Ascending aorta (tissue), 2 donors: ENCODE measurements at places on chromosomes 6 and 20. TPM values are rescaled to one million over a fixed set of nuclear protein-coding genes. Genes with fewer than 3 reads are reported as not detected.

- H3K27ac ChIP-seq: no peak overlapping the region
- H3K36me3 ChIP-seq: no peaks in the 10 kb centered on the region
- no peaks in the 10 kb centered on the region for H3K4me1 ChIP-seq
- DNase-seq: no peak
These were observed 7.9 kb downstream of the ZNF334 start for GRCh38 chr20:46505506-46505905.

DNA sequence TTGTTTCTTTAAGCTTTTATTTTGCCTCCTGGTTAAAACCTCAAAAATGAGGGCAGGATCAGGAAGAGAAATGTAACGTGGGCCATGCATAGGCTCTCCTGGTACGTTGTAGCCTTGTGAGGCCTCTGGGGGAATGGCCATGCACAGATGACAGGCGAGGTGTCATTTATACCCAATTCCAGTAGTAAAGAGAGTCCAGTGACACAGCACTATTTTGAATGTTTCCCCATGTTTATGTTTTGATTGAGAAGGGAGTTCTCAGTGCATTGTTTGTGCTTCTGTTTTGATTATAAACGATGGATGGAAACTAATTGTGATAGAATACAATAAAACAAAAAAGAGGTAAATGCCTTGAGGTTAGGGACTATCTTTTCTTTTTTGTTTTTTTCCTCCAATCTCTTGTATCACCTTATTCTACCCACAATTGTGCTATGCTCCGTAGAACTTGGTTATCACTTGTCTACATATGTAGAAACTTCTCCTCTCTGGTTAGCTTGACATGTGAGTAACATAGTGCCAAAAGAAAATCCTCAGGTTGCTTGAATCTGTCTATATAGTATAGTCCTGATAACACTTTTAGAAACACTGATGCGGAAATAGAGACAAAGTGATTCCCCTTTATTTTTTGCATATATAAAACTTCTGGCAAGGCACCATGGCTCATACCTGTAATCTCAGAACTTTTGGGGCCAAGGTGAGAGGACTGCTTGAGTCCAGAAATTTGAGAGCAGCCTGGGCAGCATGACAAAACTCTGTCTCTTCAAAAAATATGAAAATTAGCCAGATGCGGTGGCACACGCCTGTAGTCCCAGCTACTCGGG is 6.9 kb upstream of the SMIM28 start:
- no peak overlapping the region for H3K4me3 ChIP-seq
- H3K27me3 ChIP-seq: no peaks in the 10 kb centered on the region
- DNase-seq: no peak
- H3K36me3 ChIP-seq: no peaks in the 10 kb centered on the region
- no peaks in the 10 kb centered on the region for H3K4me1 ChIP-seq
- H3K27ac ChIP-seq: no peak overlapping the region

DNA sequence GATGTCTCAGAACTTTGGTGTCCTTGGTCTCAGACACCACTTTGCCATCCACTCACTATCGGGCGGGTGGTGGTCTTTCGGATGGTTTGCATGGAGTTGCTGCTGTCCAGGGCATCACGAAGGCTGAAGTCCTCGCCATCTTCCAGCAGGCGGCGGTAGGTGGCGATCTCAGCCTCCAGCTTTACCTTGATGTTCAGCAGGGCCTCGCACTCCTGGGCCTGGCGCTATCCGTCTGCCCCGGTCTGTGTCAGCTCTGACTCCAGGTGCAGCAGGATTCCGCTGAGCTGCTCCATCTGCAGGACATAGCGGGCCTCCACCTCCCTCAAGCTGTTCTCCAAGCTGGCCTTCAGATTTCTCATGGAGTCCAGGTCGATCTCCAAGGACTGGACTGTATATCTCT is 36.0 kb downstream of the ZNF311 start:
- H3K4me3 ChIP-seq: no peak overlapping the region
- no peaks in the 10 kb centered on the region for H3K36me3 ChIP-seq
- DNase-seq: no peak
- H3K4me1 ChIP-seq: no peaks in the 10 kb centered on the region
- H3K27ac ChIP-seq: no peak overlapping the region
- no peaks in the 10 kb centered on the region for H3K27me3 ChIP-seq

CLVS2 gene
- total RNA-seq: not detected

- peak overlapping the region; percentile 78 for H3K27ac ChIP-seq
- no peak for DNase-seq
- H3K4me1 ChIP-seq: peaks cover 4% of the 10 kb centered on the region
- H3K4me3 ChIP-seq: peak overlapping the region; percentile 80
These were observed 11.6 kb upstream of the ELOVL5 start for GRCh38 chr6:53360093-53360912.

DNA sequence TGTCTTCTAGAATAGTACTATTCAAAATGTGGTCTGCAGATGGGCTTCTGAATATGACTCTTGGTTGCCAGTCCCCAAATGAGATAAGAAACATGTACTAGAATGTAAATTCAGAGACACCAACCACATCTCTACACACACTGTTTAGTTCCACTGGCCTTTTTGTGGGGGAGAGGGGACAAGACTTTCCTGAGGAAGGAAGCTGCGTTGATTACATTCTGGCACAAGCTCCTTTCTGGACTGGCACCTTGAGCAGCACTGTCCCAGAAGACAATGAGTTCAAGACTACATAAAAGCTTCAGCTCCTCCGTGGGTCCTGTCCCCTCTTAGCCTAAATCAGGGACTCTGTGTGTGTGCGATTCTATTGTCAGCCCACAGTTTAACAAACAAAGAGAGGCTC is 6.9 kb upstream of the IYD start:
- H3K4me3 ChIP-seq: no peak overlapping the region
- no peaks in the 10 kb centered on the region for H3K4me1 ChIP-seq
- no peaks in the 10 kb centered on the region for H3K36me3 ChIP-seq
- no peak for DNase-seq
- H3K27ac ChIP-seq: no peak overlapping the region

DNA sequence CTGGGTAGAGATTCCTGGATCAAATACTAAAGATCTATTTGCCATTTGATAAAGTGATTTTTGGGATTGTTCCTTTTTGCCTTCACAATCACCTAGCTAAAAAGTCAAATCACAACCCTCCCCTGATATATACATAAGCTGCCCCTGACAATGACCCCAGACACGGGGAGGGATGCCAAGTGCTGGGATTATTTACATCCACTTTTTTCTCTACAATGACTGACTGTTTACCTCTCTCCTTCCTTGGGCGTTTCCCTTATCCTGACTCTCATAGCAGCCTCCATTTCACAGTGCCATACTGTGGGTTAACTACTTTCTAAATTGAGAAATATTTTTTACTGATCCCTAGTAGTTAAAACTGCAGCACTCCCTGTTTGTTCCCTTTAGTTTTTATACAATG is 150.8 kb upstream of the TMEM170B start:
- no peaks in the 10 kb centered on the region for H3K27me3 ChIP-seq

DNA sequence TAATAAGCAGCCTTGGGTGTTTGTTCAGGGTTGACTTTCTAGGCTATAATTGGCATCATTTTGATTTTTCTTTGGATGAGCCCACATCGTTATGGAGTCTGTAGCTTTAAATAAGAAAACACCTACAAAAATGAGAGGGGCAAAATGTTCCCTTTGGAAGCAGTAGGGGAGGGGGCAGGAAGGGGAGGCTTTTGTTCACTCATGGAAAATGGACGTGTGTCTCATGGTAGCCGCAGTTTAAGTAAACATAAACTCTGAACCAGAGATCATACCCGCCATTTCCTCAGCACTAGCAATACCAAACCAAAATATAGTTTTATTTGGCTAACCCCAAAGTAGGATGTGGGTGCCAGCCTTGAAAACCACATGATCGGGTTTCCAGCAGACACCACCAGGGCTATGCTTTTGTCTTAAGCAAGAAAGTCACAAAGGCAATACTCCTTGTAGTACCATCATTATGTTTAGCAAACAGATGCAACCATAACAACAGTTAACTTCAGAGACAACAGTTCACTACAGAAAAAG is 572.5 kb upstream of the JAG1 start:
- DNase-seq: no peak
- H3K4me3 ChIP-seq: no peak overlapping the region
- H3K36me3 ChIP-seq: no peaks in the 10 kb centered on the region

PTCRA gene
- not detected for total RNA-seq

DNA sequence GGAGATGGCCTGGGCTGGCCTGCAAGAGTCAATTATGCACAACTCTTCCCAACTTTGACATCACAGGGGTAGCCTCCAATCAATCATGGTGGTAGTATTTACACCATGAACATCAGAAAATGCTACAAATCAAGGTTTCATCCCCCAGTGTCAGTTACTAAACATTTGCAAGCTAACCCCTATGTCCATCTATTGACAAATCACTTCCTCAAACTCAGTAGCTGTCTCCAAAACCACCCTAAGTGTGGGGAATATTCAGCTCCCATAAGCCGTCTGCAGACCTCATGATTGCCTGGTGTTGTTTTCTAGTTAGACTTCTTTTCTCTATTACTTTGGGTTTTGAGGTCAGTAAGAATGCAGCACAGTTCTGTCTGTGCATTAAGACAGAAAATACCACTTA is 200.8 kb upstream of the RIN2 start:
- H3K36me3 ChIP-seq: no peaks in the 10 kb centered on the region
- no peak for DNase-seq
- no peak overlapping the region for H3K27ac ChIP-seq
- no peak overlapping the region for H3K4me3 ChIP-seq

ROS1 gene
- not detected for total RNA-seq

DNA sequence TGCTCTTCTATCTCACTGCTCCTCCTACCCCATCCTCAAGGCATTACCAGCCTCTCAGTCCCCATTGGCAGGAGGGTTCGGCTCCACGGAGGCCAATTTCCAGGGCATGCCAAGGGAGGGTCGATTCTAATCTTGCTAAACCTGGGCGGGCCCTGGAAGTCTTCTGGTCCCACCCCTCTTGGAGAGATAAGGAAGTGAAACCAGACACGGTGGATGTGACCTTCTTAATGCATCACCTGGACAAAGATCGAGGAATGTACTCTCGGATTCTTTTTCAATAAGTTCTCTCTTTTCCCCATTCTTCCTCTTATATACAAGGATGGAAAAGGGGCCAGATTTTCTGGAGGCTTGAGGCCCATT is 112.2 kb upstream of the ARMC2 start:
- H3K36me3 ChIP-seq: no peaks in the 10 kb centered on the region
- H3K4me1 ChIP-seq: peaks cover 47% of the 10 kb centered on the region
- DNase-seq: no peak
- no peaks in the 10 kb centered on the region for H3K27me3 ChIP-seq
- H3K27ac ChIP-seq: peak overlapping the region; percentile 60

DNA sequence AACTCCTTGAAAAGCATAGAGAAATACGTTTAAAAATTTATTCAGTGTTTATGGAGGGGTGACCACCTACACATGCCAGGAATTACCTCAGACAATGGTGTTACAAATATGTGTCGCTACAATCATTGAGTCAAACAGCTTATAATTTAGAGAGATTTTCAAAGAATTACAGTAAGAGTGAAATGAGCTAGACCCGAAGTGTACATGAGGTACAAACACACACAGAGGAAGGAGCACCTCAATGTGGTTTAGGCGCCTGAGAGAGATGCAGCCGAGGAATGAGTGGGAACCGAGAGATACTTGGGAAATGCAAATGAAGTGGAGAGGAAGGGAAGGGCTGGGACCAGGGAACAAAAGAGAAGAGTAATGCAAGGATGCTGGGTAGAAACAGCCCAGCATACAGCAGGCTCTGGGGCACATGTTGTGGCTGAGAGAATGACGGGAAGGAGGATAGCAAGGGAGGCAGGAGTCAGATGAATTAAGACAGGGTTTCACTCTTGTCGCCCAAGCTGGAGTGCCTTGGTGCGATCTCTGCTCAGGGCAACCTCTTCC is 15.5 kb downstream of the EEF1E1 start:
- peaks cover 22% of the 10 kb centered on the region for H3K36me3 ChIP-seq
- no peak for DNase-seq
- no peak overlapping the region for H3K27ac ChIP-seq
- H3K4me3 ChIP-seq: no peak overlapping the region
- H3K4me1 ChIP-seq: no peaks in the 10 kb centered on the region

DNA sequence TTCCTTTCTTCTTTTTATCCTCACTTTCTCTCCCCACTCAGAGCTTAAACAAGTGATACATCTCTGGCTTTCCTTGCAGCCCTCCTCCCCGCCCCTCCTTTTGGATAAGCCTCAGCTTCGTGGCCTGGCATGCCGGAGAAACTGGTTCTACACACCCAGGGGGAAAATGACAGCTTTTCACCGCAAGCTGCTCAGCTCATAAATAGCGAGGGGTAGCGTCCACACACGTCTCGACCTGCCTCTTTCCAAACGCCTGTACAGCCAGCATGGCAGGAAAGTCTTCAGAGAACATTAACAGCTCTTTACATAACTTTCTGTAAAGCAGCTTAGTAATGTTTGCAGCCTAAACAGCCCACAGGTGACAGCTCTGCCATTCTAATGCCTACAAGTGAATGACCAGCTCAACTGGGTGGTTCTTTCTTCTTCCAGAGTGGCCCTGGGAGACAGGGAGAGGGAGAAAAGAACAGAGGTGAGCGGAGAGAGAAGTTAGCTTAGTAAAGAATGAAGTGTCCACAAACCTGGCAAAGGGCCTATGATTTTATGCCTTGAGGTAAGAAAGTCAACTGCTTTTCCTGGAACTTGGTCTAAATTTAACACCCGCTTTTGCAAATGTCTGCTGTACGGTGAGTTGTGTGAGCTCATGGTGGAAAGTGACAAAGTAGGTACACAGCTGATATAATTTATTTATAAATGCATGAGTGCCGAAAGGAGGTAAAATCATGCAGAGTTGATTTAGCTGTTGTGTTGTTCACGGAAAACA is 251.5 kb downstream of the TFAP2A start:
- no peaks in the 10 kb centered on the region for H3K27me3 ChIP-seq
- no peak overlapping the region for H3K4me3 ChIP-seq
- no peak for DNase-seq
- no peaks in the 10 kb centered on the region for H3K36me3 ChIP-seq
- no peak overlapping the region for H3K27ac ChIP-seq

OR12D1 gene
- total RNA-seq: not detected

DNA sequence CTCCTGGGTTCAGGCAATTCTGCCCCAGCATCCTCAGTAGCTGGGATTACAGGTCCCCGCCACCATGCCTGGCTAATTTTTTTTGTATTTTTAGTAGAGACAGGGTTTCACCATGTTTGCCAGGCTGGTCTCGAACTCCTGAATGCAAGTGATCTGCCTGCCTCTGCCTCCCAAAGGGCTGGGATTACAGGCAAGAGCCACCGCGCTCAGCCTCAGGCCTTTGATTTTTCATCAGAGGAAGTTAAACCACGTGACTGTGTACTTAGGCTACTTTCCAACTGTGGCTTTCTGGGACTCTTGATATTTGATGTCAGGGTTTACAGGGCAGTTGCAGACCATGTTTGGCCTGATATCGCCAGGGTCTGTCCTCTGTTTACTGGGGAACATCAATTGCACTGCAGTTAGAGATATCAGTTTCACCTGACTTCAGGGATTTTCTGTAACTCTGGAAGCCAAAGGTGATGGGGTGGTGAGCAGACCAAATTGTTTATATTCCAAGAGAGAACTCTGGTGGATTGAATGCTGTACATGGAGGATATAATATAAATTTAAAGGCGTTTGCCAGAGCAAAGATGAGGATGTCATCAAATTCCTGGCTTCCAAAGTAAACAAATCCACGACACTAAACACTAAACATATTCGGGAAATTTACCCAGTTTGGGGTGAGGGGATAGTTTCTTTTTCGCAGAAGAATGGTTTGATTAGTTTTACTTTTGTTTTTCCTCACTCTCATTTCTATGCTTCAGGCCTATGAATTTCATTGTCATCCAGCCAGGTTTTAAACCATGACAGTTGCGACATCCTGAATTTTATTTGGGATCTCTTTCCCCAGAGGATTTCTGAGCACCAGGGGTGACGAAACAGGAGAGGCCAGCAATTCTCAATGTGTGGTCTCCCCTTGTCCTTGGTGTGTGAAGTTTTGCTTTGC is 4.2 kb downstream of the PSMF1 start:
- no peaks in the 10 kb centered on the region for H3K27me3 ChIP-seq
- DNase-seq: no peak
- H3K4me1 ChIP-seq: peaks cover 45% of the 10 kb centered on the region
- peaks cover 22% of the 10 kb centered on the region for H3K36me3 ChIP-seq
- H3K4me3 ChIP-seq: no peak overlapping the region
